ENCODE measurements at places on chromosomes 5 and 9. TPM values are rescaled to one million over a fixed set of nuclear protein-coding genes. Genes with fewer than 3 reads are reported as not detected.

OTULINL gene
- 6.8 TPM for total RNA-seq

SMIM33 gene
- not detected for total RNA-seq

DNA sequence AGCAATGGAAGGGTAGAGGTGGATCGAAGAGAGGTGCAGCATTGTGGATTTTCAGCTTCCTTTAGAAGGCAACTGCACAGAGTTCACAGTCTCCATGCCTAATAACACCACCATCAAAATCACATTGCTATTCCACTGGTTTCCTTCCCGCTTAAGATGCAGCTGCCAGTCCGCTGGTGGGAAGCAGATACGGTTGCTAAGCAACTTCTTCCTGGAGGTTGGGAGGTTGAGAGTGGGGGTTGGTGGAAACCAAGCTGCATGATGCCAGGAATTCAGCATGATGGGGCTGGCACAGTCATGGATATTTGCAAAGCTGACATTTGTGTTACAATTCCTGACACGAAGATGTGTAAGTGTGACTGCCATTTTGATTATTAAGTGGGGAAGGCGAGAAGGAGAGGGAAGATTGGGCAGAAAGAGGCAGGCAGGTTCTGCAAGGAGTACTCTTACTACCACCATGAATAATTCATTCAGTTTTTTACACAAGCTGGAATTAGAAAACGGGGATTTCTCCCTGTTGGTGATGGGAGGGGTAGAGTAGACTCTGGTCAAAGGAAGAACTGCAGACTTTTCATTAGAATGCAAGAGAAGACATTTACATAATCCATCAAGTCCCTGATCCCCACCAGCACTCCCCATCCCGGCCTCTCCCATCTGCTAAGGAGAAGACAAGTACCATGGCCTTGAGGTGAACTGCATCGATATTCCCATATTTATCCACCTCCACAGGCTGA lies 87.5 kb downstream of the GLDC start:
- DNase-seq, result no peak

DNA sequence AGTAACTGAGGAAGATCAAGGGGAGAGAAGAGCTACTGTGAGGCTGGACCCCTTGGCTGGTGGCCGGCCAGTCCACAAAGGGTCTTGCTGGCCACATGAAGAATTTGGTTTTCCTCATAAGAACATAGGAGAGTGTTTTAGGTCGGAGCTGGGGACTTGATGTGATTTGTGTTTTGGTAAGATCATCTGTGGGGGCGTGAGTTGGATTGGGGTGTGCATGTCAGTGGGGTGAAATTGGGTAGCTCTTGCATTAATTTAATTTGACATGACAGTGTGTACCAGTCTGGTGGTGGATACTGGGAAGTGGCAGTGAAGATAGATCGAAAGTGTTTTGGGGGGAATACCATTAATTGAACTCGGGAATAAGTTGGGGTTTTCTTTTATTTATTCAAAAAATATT lies 8.6 kb downstream of the PAM start:
- no peak for DNase-seq

DNA sequence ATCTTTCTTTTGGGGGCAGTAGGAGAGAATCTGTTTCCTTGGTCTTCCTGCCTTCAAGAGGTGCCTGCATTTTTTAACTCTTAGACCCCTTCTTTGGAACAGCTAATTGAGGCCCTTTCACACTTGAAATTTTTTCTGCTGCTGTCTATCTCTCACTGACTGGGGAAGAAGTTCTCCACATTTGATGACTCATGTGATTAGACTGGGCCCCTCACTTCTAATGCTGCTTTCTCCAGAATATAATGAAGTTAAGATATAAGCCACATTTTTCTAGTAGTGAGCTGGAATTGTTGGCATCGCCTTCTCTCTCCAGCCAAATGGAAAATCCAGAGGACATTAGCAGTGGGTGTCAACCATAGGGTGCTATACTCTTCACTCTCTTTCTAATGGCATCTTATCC lies 12.4 kb downstream of the ZNF474 start:
- DNase-seq, result no peak

DNA sequence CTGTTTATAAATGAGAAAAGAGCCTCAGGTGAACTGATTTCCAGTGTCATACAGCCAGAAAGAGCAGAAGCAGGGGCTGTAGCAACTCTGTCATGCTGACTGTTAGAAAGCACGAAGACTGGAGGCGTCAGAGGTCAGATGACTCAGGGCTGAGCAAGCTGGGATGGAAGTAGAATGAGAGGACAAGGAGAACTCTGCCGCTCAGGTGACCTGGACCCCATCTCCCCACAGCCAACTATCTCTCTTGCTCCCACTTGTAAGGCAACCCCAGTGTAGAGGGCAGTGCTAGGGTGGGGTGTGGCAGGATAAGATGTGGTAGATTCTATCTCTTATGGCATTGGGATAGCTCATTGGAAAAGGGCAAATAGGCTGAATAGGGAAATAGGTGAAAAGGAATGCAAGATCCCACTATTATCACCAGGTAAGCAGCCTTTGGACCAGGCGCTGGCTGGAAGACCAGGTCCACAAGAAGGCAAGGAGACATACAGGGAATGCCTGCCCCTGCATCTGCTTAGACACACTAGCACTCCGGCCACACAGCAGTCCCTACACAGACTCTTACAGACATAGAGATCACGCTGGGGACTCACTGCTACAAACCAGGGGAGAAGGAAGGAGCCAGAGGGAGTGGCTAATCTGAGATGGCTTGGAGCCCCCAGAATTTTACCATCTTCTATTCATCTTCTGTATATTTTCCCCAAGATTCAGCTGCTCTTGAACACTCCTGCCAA lies 21.2 kb upstream of the LOX start:
- DNase-seq, result no peak

DNA sequence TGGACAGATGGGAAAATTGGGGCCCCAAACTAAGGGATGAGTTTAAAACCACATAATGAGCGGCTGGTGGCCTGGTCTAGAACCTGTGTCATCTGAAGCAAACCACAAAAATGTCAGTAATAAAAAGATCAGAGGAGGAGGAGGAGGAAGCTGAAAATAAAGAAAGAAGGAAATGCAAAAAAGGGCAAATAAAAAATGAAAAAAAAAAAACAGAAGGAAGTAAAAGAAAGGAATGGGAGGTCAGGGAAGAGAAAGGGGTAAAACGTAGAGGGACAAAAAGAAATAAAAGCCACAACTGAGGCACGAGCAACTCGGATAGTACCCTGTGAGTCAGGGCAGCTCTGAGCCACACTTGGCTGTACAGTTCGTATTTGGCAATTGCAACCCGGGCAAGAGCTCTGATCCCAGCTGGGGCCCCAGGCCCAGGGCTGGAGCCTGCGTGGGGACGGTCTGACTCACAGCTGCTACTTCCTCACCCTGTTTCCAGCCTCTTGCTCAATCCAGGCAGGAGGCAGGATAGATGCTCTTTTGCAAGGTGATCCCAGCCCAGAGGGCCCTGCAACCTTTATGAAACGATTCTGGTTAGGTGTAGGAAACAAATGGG lies 137.9 kb upstream of the TRIM32 start:
- DNase-seq, result peak; percentile 95

GRCh38 chr5:161372682-161373344 lies 173.7 kb downstream of the GABRB2 start:
- DNase-seq, result no peak

DNA sequence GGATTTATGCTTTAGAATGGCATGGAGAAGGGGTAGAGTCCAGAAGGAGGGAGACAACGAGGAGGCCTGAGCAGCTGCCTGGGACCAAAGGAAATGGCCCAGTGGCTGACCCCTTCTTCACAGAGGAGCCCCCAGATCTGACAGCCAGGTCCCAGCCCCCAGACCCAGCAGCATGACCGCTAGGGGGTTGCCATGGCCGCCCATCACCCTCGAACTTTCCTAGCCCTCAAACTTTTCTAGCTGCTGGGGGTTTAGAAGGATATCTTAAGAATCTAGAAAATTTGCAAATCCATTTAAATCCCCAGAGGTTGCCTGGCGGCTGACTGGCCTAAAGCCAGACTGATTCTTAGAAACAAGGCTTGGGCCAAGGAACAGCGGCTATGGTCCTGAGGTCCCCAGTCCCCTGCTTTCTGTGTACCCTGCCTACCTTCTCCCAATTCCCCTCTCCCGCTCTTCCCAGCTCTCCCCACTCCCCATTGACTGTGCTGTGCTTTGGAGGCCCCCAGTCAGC lies 972 bp downstream of the PDGFRB start:
- DNase-seq, result no peak

- peak; percentile 29 for DNase-seq
Measured at GRCh38 chr5:133120156-133120750, 68.4 kb downstream of the HSPA4 start.

Measured in posterior vena cava (tissue), 2 donors.